Vagina (tissue), 2 donors: ENCODE measurements at places on chromosomes 7 and 10. TPM values are rescaled to one million over a fixed set of nuclear protein-coding genes. Genes with fewer than 3 reads are reported as not detected.

SYT15B gene
- 17.9 TPM for total RNA-seq

CFTR gene
- total RNA-seq = not detected

GRCh38 chr7:47544416-47544815, 37.5 kb downstream of the TNS3 start:
- no peaks in the 10 kb centered on the region for H3K27me3 ChIP-seq
- no peak overlapping the region for H3K4me3 ChIP-seq
- peaks cover 3% of the 10 kb centered on the region for H3K4me1 ChIP-seq
- no peak overlapping the region for H3K27ac ChIP-seq
- no peak for DNase-seq
- no peaks in the 10 kb centered on the region for H3K36me3 ChIP-seq

PTN gene
- 48.4 TPM for total RNA-seq

GRCh38 chr7:119228482-119228881, 1004.0 kb downstream of the ANKRD7 start:
- no peak overlapping the region for H3K4me3 ChIP-seq
- no peaks in the 10 kb centered on the region for H3K27me3 ChIP-seq
- H3K36me3 ChIP-seq = no peaks in the 10 kb centered on the region
- H3K4me1 ChIP-seq = no peaks in the 10 kb centered on the region

- H3K36me3 ChIP-seq = no peaks in the 10 kb centered on the region
- H3K4me3 ChIP-seq = peak overlapping the region; percentile 67
- peaks cover 38% of the 10 kb centered on the region for H3K4me1 ChIP-seq
- peak overlapping the region; percentile 95 for H3K27ac ChIP-seq
- no peak for DNase-seq
- H3K27me3 ChIP-seq = no peaks in the 10 kb centered on the region
These were observed 7.0 kb upstream of the MYO1G start for GRCh38 chr7:44985900-44986217.

- H3K4me3 ChIP-seq = no peak overlapping the region
- no peaks in the 10 kb centered on the region for H3K4me1 ChIP-seq
- no peak overlapping the region for H3K27ac ChIP-seq
- no peaks in the 10 kb centered on the region for H3K27me3 ChIP-seq
- H3K36me3 ChIP-seq = no peaks in the 10 kb centered on the region
- DNase-seq = no peak
These were observed 34.5 kb upstream of the GATAD1 start for GRCh38 chr7:92412745-92413144.
